ENCODE measurements at places on chromosomes 1 and 21. TPM values are rescaled to one million over a fixed set of nuclear protein-coding genes. Genes with fewer than 3 reads are reported as not detected.
A peak's percentile ranks its signal among the peaks of the same experiment; 100 is the strongest.

Gene FCRL1
- total RNA-seq = not detected

Gene UQCRH
- 243 TPM for total RNA-seq

Gene C1orf116
- total RNA-seq = 0.05 TPM

Gene LMOD1
- 37.1 TPM for total RNA-seq

Gene GNG4
- 1.8 TPM for total RNA-seq

Gene CD52
- total RNA-seq = not detected

DNA sequence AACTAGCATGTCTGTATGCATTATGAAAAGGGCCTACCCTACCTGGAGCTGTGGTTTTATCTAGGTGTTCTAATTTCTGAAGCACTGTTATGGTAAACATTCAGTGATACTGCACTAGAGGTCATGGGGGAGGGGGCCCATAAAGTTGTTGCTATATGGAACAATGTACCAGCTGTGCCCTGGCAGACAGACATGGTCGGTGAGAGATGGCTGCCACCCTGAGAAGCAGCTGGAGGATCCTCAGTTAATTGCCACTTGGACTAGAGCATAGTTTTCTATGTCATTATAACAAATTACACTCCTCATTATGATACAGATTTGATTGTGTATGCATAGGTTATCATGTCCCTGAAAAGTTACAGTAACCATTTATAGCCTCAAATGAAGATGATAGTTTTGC is 45.4 kb downstream of the ILDR2 start:
- no peak overlapping the region for H3K27ac ChIP-seq
- H3K27me3 ChIP-seq = peaks cover 27% of the 10 kb centered on the region
- H3K4me3 ChIP-seq = no peak overlapping the region
- no peaks in the 10 kb centered on the region for H3K36me3 ChIP-seq
- no peak for DNase-seq

- H3K36me3 ChIP-seq = no peaks in the 10 kb centered on the region
- no peak overlapping the region for H3K27ac ChIP-seq
- H3K27me3 ChIP-seq = peaks cover 2% of the 10 kb centered on the region
- H3K4me1 ChIP-seq = peaks cover 6% of the 10 kb centered on the region
- no peak overlapping the region for H3K4me3 ChIP-seq
- no peak for DNase-seq
Measured at GRCh38 chr1:87743256-87743655, 414.6 kb downstream of the LMO4 start.

- peaks cover 12% of the 10 kb centered on the region for H3K4me1 ChIP-seq
- no peak overlapping the region for H3K27ac ChIP-seq
- no peak overlapping the region for H3K4me3 ChIP-seq
- H3K27me3 ChIP-seq = no peaks in the 10 kb centered on the region
- no peaks in the 10 kb centered on the region for H3K36me3 ChIP-seq
Measured at GRCh38 chr1:65605621-65606020, 185.2 kb downstream of the LEPR start.

DNA sequence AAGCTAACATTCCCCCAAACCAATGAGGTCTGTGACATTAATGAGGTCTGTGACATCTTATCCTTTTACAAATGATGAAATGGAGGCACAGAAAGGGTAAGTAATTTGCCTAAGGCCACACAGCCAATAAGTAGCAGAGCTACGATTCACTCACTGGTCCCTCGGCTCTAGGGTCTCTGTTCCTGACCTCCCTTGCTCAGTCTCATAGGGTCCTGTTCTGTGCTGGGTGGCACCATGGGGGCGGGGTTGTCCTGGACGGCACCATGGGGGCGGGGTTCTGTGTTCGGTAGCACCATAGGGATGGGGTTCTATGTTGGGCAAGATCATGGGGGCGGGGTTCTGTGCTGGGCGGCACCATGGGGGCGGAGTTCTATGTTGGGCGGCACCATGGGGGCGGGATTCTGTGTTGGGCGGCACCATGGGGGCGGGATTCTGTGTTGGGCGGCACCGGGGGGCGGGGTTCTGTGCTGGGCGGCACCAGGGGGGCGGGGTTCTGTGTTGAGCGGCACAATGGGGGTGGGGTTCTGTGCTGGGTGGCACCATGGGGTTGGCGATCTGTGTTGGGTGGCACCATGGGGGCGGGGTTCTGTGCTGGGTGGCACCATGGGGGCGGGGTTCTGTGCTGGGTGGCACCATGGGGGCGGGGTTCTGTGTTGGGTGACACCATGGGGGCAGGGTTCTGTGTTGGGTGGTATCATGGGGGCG is 55.6 kb downstream of the CLSTN1 start:
- H3K4me3 ChIP-seq = no peak overlapping the region
- H3K27me3 ChIP-seq = peaks cover 1% of the 10 kb centered on the region
- H3K4me1 ChIP-seq = peaks cover 24% of the 10 kb centered on the region
- H3K27ac ChIP-seq = 0 out of 2 replicates have a peak overlapping the region, but pooled peaks have one; percentile 7

DNA sequence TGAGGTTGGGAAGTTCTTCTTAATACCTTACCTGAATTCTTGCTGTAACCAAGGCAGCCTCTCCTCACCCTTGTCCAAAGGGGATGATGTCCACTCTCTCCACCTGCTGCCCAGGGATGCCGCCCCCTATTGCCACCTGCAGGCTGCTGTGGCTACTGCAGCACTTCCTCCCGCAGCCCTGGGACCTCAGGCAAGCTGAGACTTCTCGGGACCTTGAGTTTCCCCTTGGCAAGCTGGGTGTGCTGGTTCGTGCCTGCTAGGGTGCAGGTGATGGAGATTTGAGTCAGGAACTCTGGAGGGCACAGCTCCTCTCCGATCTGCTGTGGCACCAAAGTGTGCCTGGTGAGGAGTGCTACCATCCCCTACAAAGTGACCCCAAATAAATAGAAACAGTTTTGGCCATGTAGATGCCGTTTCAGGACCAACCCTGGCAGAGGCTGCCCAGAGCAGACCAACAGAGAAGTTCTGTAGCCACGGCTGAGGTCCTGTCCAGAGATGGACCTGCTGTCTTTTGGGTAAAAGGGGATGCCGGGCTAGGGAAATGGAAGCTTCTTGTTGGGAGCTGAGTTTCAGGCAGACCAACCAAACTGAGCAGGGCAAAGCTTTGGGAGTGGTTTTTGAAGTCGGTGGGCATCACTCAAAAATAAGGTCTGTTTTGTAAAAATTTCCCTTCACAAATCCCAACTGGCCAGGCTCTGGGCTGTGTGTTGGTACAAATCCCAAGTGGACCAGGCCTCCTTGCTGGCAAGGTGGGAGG is 31.7 kb downstream of the RUNX3 start:
- peak; percentile 17 for DNase-seq
- H3K36me3 ChIP-seq = no peaks in the 10 kb centered on the region
- H3K27ac ChIP-seq = no peak overlapping the region
- H3K4me1 ChIP-seq = no peaks in the 10 kb centered on the region
- peaks cover 16% of the 10 kb centered on the region for H3K27me3 ChIP-seq
- H3K4me3 ChIP-seq = no peak overlapping the region

DNA sequence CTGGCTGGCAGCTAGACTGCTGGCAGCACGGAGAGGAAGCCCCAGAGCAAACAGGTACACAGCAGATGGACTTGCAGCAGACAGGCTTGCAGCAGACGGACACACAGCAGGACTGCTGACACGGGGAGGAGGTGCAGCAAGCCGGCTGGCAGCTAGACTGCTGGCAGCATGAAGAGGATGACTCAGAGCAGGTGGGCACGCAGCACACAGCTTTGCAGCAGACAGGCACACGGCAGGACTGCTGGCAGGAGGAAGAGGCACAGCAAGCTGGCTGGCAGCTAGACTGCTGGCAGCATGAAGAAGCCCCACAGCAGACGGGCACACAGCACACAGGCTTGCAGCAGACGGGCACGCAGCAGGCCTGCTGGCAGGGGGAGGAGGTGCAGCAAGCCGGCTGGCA is 498 bp downstream of the KRTAP10-2 start:
- H3K27me3 ChIP-seq = peaks cover 24% of the 10 kb centered on the region
- H3K27ac ChIP-seq = no peak overlapping the region
- no peak overlapping the region for H3K4me3 ChIP-seq
- no peak for DNase-seq
- no peaks in the 10 kb centered on the region for H3K36me3 ChIP-seq

DNA sequence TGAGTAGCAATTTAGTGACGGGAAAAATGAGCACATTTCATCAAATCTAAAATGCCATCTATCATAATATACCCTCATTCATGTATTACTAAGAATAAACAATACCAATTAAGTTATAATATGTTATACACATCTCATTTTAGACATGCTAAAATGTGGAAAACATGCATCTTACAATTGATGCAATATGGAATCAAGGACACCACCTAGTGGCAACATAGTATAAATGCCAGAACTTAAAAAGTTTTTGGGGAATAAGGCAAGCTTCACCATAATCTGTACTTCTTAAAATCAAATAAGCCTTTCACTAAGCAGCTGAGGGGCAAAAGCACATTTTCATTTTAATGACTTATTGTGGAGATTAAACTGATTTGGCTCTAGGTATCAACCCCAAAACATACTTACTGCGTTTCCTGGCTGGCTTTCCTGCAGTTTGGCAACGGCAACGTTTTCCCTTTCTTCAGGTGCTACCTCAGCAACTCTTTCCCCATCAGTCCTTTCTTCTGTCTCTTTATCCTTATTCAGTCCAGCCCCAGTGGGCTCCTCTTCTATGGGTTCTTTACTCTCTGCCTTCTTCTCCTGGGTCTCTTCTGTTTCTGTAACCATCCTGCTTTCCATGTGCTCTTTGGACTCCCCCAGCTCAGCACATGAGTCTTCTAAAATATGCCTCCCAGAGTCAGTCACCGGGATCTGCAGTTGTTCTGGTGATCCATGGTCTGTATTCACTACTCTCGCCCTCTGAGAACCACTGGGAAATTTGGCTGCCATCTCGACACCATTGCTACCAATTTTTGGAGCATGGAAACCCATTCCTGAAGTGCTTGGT is 11.4 kb downstream of the SDE2 start:
- H3K27ac ChIP-seq = no peak overlapping the region
- H3K4me3 ChIP-seq = no peak overlapping the region
- H3K4me1 ChIP-seq = no peaks in the 10 kb centered on the region
- H3K36me3 ChIP-seq = peaks cover 30% of the 10 kb centered on the region

- no peak overlapping the region for H3K4me3 ChIP-seq
- H3K4me1 ChIP-seq = no peaks in the 10 kb centered on the region
- H3K27ac ChIP-seq = no peak overlapping the region
- peaks cover 14% of the 10 kb centered on the region for H3K27me3 ChIP-seq
- H3K36me3 ChIP-seq = no peaks in the 10 kb centered on the region
Measured at GRCh38 chr1:62306065-62306464, 13.2 kb downstream of the KANK4 start.

DNA sequence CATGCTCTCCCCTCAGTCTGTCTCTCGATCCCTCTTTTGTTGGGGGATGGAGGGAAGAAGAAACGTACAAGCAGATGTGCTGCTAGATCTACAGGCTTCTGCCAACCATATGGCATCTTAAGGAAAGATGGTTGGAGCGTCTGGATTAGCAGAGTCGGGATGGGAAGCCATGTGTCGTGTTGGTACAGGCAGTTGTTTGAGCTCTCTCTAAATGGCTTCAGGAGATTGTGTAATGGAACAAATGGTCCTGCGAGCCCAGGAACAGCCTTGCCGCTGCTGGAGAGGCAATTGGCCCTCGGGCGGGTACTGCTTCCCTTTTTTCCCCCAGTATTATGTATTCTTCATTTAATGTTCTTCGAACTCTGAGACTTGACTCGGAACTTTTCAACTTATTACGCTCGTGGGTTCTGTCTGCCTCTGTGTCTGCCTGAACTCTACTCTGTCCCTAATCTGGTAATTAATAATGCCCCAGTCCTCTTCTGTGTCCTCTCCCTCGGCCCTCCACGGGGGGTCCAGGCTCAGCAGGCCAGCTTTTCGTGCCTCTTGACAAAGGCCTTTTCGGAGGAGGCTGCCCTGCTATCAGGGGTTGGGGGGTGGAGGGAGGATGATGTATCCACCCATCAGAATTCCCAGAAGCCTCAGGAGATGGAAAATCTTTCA is 215.3 kb downstream of the SDCCAG8 start:
- peak overlapping the region; percentile 27 for H3K4me3 ChIP-seq
- no peaks in the 10 kb centered on the region for H3K36me3 ChIP-seq
- H3K27ac ChIP-seq = peak overlapping the region; percentile 41
- H3K27me3 ChIP-seq = peaks cover 1% of the 10 kb centered on the region
- DNase-seq = no peak
